ENCODE measurements at places on chromosomes 13 and 19. TPM values are rescaled to one million over a fixed set of nuclear protein-coding genes. Genes with fewer than 3 reads are reported as not detected.
A peak's percentile ranks its signal among the peaks of the same experiment; 100 is the strongest.

Gene TUBB4A
- 7.9 TPM for total RNA-seq

Gene FKRP
- 23.1 TPM for total RNA-seq

DNA sequence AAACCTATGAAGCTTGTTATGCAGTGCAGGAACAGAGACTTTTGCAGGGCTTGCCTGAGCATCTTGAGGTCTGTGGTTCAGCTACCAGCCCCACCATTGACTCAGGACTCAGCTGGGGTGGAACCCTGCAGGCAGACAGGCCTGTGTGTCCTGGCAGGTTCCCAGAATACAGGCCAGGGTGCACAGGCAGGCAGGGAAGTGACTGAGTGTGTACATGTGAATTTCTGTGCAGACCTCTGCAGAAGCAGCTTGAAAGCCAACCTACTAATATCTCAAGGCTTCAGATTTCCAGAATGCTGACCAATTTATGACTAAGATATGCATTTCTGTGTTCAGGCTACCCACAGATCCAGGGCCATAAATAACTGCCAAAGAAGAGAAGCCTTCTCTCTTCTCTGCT, 254.4 kb downstream of the DLEU7 start:
- peaks cover 5% of the 10 kb centered on the region for H3K27me3 ChIP-seq
- no peak overlapping the region for H3K4me3 ChIP-seq
- H3K36me3 ChIP-seq: no peaks in the 10 kb centered on the region
- H3K27ac ChIP-seq: no peak overlapping the region
- DNase-seq: no peak

- peaks cover 65% of the 10 kb centered on the region for H3K27me3 ChIP-seq
- H3K4me3 ChIP-seq: peak within 1 kb of the TSS; percentile 33
- no peak for DNase-seq
- H3K4me1 ChIP-seq: peaks cover 3% of the 10 kb centered on the region
Observed at GRCh38 chr19:46495786-46496099, at the start of gene PNMA8B. Gene PNMA8B (minus strand): TSS chr19:46495867. CDS start chr19:46495465, 402 bp downstream.

GRCh38 chr13:94959626-94960025, 247.3 kb upstream of the SOX21 start:
- H3K27ac ChIP-seq: no peak overlapping the region
- no peak overlapping the region for H3K4me3 ChIP-seq
- no peaks in the 10 kb centered on the region for H3K36me3 ChIP-seq
- no peak for DNase-seq

DNA sequence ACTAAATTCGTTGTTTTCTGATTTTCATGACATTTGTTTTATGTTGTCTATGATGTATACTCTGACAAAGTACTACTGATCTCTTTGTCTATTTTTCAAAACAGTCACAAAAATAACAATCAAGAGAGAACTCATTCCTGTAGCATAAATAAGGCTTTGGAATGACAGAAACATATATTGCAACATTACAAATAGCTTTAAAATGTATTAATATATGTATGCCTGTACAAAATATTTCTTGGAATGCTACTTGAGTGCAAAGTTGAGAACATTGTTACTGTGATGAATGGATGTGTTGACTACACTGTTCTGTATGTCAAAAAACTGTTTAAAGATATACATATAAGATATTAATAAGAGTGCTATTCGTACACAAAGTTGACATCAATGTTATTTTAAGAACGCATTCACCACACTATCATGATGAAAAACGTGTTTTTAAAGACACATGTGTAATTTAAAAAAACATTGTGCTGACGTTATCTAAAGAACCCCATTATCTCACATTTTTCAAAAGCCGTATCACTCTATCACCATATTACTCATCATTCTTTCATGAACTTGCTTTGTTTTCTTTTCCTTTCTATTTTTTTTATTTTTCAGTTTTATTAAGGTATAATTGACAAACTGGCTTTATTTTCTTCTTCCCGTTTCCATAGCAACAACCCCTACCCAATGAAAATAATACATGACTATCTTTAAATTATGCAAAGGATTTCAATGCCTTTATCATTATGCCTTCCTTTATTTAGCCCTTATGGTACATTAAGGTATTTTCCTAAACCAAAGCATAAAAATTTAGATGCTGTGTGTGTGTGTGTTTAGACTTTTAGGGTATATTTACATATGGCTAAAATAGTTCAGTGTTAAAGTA, 918.8 kb downstream of the SLITRK1 start:
- H3K4me3 ChIP-seq: no peak overlapping the region
- H3K4me1 ChIP-seq: no peaks in the 10 kb centered on the region
- no peak overlapping the region for H3K27ac ChIP-seq
- H3K27me3 ChIP-seq: no peaks in the 10 kb centered on the region
- DNase-seq: no peak

GRCh38 chr19:23779645-23780044, 21.0 kb upstream of the ZNF681 start:
- H3K36me3 ChIP-seq: peaks cover 48% of the 10 kb centered on the region
- no peaks in the 10 kb centered on the region for H3K4me1 ChIP-seq
- DNase-seq: no peak
- no peak overlapping the region for H3K27ac ChIP-seq

GRCh38 chr13:97401421-97401820, 32.5 kb upstream of the RAP2A start:
- no peaks in the 10 kb centered on the region for H3K4me1 ChIP-seq
- H3K27ac ChIP-seq: no peak overlapping the region
- no peak overlapping the region for H3K4me3 ChIP-seq
- no peaks in the 10 kb centered on the region for H3K36me3 ChIP-seq
- peaks cover 9% of the 10 kb centered on the region for H3K27me3 ChIP-seq
- no peak for DNase-seq

GRCh38 chr13:43377149-43377548, 353.8 kb downstream of the DNAJC15 start:
- H3K27me3 ChIP-seq: peaks cover 31% of the 10 kb centered on the region
- H3K4me1 ChIP-seq: peaks cover 3% of the 10 kb centered on the region
- no peak overlapping the region for H3K4me3 ChIP-seq
- DNase-seq: no peak
- no peak overlapping the region for H3K27ac ChIP-seq
- H3K36me3 ChIP-seq: no peaks in the 10 kb centered on the region

- no peak for DNase-seq
- H3K4me1 ChIP-seq: peaks cover 13% of the 10 kb centered on the region
- no peaks in the 10 kb centered on the region for H3K36me3 ChIP-seq
- H3K27me3 ChIP-seq: peaks cover 54% of the 10 kb centered on the region
- H3K27ac ChIP-seq: no peak overlapping the region
- peak overlapping the region; percentile 37 for H3K4me3 ChIP-seq
Observed at GRCh38 chr13:23609874-23610576, 39.8 kb downstream of the TNFRSF19 start.

DNA sequence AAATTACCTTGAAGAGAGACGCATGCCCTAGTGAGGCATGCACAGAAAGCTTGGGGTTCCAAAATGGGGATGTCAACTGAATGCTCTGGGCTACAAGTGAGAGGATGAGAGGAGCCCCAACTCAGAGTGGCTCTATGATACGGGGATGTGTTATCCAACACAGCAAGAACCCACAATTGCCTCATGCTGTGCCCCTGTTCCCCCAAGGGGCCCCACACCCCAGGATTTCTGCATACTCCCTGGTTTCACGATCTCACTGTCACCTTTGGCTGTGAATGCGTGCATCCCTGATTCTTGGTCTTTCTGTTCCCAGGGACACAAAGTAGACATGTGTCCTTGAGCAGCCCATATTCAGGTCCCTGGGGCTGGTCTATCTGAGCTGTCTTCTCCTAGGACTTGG, 29.3 kb downstream of the WDR88 start:
- no peaks in the 10 kb centered on the region for H3K36me3 ChIP-seq
- DNase-seq: no peak
- no peaks in the 10 kb centered on the region for H3K27me3 ChIP-seq
- no peak overlapping the region for H3K4me3 ChIP-seq
- peaks cover 35% of the 10 kb centered on the region for H3K4me1 ChIP-seq

DNA sequence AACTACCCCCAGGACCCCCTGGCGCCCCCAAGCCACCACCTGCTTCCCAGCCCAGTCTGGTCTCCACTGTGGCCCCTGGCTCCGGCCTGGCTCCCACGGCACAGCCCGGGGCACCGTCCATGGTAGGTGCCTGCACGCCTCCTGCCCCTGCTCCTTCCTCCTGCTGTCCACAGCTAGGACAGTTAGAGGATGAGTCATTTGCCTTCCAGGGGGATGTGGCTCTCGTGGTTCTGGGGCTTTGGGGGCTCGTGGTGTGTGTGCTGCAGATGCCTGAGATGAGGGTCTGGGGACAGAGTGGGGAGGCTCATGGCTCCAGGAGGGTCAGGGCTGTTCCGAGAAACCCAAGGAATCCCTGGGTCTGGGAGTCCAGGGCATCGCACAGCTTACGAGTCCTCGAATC, 12.7 kb downstream of the MED25 start:
- no peak overlapping the region for H3K4me3 ChIP-seq
- no peak for DNase-seq
- H3K27ac ChIP-seq: no peak overlapping the region
- H3K27me3 ChIP-seq: no peaks in the 10 kb centered on the region

DNA sequence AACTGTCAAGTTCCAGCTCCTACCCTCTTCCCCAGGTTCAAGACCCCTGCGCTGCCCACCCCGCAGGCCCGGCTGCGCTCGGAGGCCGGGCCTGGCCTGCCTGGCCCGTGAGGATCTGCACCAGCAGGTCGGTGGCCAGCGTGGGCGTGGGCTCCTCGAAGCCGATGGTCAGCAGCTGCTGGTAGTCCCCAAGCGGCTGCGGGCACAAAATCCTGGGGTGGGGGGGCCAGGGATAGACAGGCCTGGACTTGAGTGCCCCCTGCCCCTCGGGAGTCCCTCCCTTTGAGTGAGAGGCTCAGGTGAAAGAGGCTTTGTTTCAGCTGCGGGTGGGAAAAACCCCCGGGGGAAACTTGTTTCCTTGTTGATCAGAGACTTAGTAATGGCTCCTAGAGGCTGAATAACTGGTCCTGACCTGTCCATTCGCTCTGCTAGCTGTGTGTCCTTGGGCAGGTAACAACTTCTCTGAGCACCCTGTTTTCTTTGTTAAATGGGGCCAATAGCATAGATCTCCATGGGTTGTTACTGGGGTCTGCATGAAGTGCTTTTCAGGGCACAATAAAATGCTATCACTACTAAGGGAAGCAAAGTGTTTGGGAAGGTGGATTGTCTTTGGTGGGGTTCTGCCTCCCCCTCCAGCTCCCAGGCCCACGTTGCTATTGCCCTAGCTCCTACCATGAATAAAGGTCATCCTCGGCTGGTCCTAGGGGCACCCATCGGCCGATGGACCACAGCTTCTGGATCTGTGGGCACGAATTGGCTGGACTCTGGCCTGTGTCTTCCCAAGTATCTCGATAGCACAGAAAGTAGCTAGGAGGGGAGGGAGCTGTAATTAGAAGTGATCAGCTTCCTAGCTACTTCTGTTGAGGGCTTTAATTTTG, 3.5 kb downstream of the C19orf67 start:
- no peaks in the 10 kb centered on the region for H3K27me3 ChIP-seq

GRCh38 chr13:65292488-65292901, 1937.6 kb downstream of the PCDH9 start:
- no peaks in the 10 kb centered on the region for H3K36me3 ChIP-seq
- H3K4me3 ChIP-seq: no peak overlapping the region
- no peak overlapping the region for H3K27ac ChIP-seq
- no peaks in the 10 kb centered on the region for H3K27me3 ChIP-seq

DNA sequence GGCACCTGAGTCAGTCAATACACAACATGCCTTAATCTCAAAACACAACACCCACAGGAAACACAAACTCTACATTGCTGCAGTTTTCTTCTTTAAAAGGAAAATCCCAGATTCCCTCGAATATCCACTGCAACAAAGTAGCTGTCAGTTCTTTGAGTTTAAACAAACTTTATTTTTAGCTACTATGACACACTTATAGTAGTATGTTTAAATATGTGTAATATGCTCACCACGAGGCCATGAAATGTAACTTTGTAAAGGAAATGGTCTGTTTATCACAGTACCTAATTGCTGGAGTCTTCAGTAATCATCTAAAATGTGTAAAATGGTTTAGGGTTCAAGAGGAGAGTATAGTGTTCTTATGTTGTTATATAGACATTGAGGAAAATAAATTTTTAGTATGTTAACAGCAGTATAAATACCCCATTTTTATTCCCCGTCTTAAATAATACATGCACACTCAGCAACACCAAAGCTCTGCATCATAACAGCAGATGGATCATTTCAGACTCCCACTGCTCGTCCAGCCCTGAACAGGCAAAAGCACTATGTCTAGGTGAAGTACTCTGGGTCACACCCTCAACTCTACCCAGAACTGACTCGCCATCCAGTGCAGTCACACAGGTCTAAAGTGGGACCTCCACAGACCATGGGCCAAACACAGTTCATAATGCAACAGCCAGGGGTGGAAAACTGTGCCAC, 20.6 kb downstream of the TUBGCP3 start:
- peaks cover 46% of the 10 kb centered on the region for H3K36me3 ChIP-seq
- H3K4me1 ChIP-seq: peaks cover 19% of the 10 kb centered on the region
- H3K27me3 ChIP-seq: no peaks in the 10 kb centered on the region
- no peak overlapping the region for H3K4me3 ChIP-seq

- peaks cover 22% of the 10 kb centered on the region for H3K36me3 ChIP-seq
- no peak overlapping the region for H3K4me3 ChIP-seq
- no peaks in the 10 kb centered on the region for H3K27me3 ChIP-seq
- H3K27ac ChIP-seq: no peak overlapping the region
- no peak for DNase-seq
Observed at GRCh38 chr19:24140099-24140498, 53.1 kb downstream of the ZNF254 start.

DNA sequence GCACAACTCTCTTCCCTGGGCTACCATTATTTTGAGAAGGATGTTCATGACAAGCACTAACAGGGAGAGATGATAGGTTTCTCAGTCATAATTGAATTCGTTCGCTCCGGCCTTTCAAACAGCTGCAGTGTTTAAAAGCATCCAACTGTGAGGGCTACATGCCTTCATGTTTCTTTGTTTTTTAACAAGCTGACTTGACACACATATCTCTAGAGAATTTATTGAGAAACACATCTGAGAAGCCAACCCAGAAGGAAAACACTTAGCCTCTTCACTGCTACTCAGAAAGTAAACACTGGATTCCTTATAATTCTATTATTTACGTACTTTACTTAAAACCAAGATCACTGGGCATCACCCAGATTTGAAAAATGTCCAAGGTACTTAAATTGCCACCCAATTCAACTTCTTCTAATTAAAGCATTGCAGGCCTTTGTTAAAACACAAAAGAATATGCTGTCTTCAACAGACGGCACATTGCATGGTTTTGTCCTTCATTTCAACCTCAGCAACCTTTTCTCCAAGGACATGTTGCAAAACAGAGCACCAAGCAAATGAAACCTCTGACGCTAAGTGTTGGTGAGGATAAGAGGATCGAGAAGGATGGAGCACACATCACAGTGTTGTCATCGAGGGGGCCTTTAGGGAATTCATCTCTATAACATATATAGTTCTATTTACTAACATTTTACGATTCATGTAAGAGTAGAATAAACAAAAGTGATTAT, 75.8 kb downstream of the TBC1D4 start:
- H3K27me3 ChIP-seq: peaks cover 14% of the 10 kb centered on the region
- no peaks in the 10 kb centered on the region for H3K36me3 ChIP-seq
- H3K4me3 ChIP-seq: no peak overlapping the region

GRCh38 chr13:46617229-46617721, 64.3 kb downstream of the LRCH1 start:
- no peaks in the 10 kb centered on the region for H3K27me3 ChIP-seq
- H3K4me1 ChIP-seq: peaks cover 19% of the 10 kb centered on the region
- no peak overlapping the region for H3K4me3 ChIP-seq
- no peak overlapping the region for H3K27ac ChIP-seq
- H3K36me3 ChIP-seq: no peaks in the 10 kb centered on the region

All from activated T-helper 2 cell treated with anti-CD3 and anti-CD28 coated beads, Interferon-gamma antibody, Interleukin-2, Interleukin-4, amounts not matched to agents 10 μg/mL and 5 μg/mL and 100 μg/mL, durations not matched to agents 14 hours and 24 hours and 36 hours (primary cell).